ENCODE measurements at places on chromosomes 3 and 15.
A peak's percentile ranks its signal among the peaks of the same experiment; 100 is the strongest.

GRCh38 chr3:129416415-129416814 lies 12.0 kb downstream of the EFCAB12 start:
- no peak for DNase-seq

- no peak for DNase-seq
These were observed 308.3 kb upstream of the CCDC54 start for GRCh38 chr3:107068980-107069379.

DNA sequence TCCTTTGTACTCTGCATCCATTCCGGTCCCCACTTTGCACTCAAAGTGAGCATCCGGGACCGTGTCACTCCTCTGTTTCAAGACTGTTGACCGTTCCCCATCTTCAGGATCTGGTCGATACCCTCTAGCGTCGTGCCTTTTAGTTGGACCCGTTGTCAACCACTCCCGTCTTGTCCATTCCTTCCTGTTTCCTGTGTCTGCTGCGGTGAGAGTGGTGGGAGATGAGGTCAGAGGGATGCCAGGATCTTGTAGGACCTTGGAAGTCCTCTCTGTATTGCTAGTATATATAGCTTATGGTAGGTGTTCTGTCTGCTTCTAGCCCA lies 624 bp downstream of the BRK1 start:
- DNase-seq = no peak

GRCh38 chr15:64121614-64122013 lies 25.8 kb downstream of the SNX1 start:
- no peak for DNase-seq

DNA sequence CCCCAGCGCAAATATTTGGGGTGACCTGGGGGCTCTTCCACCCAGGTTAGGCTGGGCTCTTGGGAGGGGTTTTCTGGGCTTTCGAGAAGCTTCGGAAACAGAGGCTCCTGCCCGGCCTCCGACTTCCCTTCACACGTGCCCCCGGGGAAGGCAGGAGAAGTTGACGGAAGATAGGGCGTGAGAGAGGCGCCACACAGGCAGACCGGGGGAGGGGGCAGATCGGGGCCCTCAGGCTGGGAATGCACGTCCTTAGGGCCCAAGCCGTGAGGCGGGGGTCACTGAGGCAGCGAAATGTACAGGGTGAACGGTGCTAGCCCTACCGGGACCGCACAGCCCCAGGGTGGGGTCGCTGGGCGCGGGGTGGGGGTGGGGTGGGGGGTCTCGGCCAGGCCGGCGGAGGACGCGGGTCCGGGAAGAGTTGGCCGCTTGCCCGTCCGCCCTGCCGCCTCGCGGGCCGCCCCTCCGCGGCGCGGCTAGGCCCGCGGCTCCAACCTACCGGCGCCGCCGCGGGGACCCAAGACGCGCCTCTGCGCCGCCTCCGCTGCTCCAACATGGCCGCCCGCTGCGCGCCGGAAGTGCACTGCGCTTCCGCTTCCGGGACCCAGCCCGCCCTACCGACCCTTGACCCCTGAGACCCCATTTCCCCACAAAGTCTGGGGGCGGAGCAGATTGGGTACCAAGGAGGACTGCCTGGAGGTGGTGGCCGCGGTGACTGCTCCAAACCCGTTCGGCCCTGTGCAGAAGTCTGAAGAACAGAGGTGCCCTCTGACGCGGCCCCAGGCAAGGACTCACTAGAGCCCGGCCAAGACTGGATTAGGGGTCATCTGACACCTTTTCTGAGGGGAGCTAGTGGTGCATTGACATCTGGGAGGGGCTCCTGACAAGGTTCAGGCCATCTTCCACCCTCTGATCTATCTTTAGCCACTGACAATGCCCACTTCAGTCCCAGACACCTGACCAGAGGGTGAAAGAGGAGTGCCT lies at the start of gene CCDC71:
CCDC71 (minus strand) TSS at position 561 of the 981 bp plus-strand sequence. CDS start 2,123 bp downstream, outside the sequence.
- DNase-seq = peak; percentile 94

GRCh38 chr3:176765382-176765900 lies 431.8 kb downstream of the TBL1XR1 start:
- DNase-seq = no peak
